ENCODE measurements at places on chromosomes 16 and 17.
A peak's percentile ranks its signal among the peaks of the same experiment; 100 is the strongest.

DNA sequence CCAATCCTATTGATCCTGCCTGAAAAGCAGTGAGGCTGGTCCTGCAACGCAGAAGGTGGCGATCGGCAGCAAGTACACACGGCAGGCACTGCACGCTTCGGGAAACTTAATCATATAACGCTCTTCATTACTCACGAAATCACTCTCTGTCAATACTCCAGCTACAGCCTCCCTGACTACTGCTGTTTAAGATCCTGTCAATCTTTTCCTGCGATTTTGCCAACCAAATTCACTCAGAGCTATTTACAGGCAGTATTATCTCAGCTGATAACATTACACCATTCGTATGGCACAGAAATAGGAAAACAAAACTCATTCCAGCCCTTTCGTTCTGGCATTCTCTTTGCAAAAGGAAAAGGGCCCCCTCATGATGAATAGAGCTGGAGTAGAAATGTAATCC lies 262.4 kb upstream of the CDH8 start:
- DNase-seq: no peak

DNA sequence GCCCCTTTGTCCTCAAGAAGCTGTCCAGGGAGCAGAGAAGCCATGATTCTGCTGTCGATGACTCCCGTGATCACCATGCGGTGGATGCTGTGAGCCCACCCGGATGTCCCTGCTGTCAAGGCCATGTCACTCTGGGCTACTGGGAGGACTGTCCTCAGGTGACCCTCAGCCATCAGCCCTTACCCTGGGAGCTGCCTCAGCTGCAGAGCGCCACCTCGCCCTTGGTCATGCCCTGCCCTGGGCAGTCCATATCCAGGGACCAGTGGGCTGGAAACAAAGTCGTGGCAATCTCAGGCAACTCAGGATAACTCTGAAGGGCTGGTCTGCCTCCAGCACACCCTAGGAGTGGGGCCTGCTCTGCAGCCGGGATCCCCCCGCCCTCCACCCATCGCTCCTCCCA lies 63.6 kb downstream of the CACNG5 start:
- no peak for DNase-seq

DNA sequence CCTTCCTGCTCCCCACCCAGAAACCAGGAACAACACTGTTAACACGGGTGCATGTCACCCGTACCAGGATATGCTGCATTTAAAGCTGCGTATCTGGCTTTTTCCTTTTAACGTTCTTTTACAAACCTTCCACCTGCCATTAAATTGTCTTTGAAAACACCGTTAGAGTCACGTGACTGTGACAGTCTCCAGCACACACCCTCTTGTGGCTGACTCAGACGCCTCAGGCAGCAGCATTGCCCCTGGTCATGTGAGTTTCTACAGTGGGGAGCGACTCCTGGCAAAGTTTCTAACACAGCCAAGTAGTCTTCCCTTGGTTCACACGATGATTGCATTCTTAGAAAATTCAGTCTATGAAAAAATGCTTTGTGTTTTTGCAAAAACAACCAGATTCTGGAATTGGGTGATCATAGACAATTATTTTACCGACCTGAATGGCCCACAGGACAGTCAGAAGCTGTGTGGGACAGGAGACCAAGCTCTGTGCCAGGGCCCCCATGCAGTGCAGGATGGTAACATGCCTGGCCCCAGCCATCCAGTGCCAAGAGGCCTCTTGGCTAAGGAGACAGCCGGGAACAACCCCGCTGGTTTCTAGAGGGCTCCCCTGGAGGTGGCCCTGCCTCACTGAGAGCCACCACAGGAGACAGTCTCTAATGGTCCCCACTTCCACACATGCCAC lies 199.1 kb downstream of the KATNIP start:
- DNase-seq: no peak

DNA sequence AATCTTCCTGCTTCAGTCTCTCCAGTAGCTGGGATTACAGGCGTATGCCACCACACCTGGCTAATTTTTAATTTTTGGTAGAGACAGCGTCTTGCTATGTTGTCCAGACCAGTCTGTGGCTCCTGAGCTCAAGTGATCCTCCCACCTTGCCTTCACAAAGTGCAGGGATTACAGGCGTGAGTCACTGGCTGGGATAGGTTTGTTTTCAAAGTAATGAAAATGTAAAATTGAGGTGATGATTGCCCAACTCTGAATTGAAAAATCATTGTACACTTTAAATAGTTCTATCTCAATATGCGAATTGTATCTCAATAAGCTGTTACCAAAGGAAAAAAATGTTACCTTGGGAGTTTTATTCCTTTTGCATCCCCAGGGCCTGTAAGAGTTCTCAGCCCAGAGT lies 1.2 kb upstream of the AMFR start:
- no peak for DNase-seq

- DNase-seq: no peak
Observed at GRCh38 chr17:63478814-63479494, 2.1 kb downstream of the ACE start.

DNA sequence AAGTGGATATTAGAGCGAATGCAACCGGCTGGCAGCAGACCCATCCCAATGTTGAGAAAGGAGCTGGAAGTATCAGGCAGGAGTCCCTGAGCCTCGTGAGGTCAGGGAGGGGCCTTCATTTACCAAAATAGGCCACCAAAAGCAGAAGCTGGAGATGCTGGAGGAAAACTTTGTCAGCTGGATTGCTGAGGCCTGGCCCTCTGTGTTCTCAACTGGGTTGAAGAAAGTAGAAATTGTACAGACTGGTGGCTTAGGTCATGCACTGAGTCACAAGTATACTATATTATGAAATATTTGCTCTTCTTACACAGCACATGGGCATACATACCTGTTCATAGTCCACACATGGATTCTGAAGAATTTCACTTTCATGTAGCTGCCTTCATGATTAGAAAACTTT lies 23.2 kb upstream of the TEKT3 start:
- DNase-seq: no peak

- no peak for DNase-seq
Observed at GRCh38 chr17:68450391-68450790, 6.9 kb downstream of the WIPI1 start.

DNA sequence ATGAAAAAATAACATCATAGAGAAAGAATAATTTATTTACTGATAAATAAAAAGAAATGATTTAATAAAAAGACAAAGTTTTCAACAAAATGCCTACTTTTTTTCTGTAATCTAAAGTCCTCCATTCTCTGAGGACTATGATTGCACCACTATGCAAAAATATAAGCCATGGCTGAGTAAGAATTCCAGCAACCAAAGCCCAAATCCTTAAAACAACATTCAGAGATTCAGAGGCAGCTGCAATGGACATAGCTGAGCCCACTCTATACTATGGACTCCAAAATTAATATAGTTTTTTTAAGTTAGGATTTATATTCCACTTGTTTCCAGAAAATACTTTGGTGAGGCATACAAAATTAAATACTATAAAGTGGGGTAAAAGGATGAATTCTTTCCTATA lies 169.5 kb upstream of the C17orf78 start:
- DNase-seq: no peak

- no peak for DNase-seq
Observed at GRCh38 chr17:59423137-59423724, 91.8 kb downstream of the YPEL2 start.

GRCh38 chr16:79155471-79155870 lies 445.1 kb downstream of the MAF start:
- no peak for DNase-seq

DNA sequence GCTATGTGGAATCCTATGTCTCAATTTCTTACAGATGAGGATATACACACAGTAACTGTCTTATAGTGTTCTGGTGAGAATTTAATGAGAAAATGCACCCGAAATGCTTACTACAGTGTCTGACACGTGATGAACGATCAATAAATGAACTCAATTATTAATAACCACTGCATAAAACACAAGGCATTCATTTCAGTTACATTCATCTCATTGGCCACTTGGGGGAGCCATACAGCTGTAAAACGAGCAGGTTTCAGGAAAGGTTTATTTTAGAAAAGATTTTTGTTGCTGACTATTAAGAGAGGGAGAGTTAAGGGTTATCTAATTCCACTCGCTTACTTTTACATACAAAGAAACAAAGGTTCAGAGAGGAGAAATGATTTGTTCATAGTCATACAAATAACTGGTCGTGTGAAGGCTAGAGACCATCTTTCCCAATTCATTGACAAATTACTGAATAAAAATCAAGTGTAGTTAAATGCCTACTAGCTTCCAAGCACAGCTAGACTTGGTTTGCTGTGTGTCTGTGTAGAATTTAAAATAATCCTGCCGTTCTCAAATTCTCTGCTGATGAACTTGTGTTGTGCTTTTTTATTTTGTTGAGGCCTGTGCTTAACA lies 160.1 kb downstream of the MAP2K4 start:
- DNase-seq: peak; percentile 34

GRCh38 chr16:4960579-4960978 lies 2.4 kb downstream of the SEC14L5 start:
- no peak for DNase-seq

GRCh38 chr16:78448658-78449271 lies 349.3 kb downstream of the WWOX start:
- no peak for DNase-seq

DNA sequence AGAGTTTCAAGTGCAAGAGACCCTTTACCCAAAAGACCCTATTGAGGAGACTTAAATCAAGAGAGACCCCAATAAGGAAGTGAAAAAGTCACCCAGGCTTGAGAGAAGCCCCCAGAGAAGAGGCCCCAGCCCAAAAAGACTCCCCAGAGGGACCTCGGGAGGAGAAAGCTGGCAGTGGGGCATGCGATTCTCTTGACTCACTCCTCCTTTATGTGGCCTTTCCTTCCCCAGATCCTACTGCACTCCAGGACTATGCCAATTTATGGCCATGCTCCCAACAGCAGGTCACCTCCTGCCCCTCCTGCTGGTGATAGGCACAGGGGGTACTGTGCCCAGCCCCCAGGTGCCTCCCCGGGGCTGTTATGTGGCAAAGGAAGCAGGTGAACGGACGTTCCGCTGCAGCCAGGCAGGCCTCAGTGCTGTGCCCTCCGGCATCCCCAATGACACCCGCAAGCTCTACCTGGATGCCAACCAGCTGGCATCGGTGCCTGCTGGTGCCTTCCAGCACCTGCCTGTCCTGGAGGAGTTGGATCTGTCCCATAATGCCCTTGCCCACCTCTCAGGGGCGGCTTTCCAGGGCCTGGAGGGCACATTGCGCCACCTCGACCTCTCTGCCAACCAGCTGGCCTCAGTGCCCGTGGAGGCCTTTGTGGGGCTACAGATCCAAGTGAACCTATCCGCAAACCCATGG lies 16.3 kb downstream of the LRRC3C start:
- no peak for DNase-seq

DNA sequence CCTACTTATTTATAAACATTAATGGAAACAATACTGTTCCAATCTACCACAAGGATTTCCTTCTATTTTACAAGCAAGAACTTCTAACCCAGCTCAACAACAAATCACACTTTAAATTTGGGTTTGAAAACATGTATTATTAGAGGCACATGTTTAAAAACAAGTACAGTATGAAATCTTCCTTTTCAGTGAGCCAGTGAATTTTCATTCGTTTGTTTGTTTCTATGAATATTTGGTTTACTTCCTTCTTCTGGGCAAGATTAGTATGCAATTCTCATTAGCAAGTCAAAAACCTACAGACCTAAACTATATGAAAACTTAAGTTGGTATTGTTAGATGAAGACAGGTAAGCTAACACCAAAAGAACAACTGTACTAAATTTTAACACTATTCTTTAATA lies 25.7 kb downstream of the SLFN12 start:
- DNase-seq: no peak

DNA sequence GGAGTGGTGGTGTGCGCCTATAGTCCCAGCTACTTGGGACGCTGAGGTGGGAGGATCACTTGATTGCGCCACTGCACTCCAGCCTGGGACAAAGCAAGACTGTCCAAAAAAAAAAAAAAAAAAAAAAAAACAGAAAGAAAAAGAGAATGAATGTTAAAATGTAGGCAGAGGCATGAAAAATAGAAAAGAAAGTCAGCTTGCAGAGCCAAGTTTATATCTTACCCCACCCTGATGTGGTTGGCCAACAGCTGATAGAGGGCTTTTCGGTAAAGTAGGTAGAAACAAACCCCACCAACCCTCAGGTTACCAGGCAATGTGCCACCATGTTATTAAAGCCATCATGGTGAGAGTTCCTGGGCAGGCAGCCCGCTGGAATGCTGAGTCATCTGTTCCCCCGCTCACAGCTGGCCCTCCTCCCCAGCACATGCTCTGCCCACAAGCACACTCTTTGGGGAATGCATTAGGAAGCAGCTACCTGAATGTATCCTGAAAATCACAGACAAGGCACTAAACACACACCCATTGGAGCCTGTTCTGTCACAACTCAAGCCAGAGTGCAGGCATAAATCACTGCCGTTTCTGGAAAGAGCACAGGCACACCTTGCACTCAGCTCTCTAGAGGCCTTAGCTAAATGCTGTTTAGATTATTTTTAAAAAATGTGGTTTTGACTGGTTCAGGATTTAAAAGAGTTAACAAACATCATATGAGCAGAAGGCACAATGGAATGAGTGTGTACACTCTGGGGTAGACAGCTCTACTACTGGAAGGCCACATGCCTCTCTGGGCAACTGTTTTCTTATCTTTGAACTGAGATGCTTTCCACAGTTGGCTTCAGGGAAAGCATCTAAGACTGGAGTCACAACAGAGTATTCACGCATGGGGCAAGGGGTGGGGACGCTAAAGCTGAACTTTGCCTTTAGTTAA lies 128.5 kb downstream of the PARN start:
- DNase-seq: no peak

DNA sequence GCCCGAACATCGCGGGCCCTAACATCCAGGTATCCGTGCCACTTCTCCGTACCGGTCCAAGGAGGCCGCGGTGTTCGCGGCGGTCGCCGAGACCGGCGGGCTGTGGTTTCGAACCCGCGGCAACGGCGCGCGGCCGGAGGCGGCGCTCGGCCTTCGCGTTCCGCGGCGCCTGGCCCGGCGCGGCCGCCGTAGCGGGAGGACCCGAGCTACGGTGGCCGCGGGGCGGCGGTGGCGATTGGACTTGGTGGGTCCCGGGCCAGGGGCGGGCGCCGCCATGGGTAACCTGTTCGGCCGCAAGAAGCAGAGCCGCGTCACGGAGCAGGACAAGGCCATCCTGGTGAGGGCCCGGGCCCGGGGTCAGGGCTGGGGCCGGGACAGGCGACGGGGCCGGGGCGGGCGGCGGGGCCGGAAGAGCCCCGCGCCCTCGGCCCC lies at the start of gene CHMP6:
CHMP6 (plus strand) TSS at position 197 of the 432 bp plus-strand sequence; CDS start at position 275, 78 bp downstream.
- no peak for DNase-seq

DNA sequence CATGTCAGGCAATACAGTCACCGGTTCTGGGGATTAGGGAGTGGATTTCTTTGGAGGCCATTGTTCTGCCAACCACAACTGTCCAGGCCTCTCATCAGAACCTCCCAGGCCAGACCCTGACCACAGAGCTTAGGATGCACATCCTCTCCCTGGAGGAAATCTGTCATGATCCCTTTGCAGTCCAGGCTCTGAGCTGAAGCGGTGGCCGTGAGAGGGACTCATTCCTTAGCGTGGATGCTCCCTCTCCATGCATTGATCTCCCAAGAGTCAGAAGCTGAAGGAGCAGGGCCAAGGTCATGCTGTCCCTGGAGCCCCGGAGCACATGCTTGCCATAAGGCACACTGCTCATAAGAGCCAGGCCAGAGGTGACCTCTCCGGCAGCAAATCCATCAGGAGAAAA lies 181.4 kb downstream of the COPRS start:
- no peak for DNase-seq

- no peak for DNase-seq
Observed at GRCh38 chr17:41010441-41010840, 1.5 kb upstream of the KRTAP3-1 start.

Data from left renal cortex interstitium (tissue), 4 donors.